ENCODE measurements at places on chromosomes 12 and 14.

GRCh38 chr12:23631786-23632377 lies 317.6 kb downstream of the SOX5 start:
- DNase-seq: no peak

- no peak for DNase-seq
Measured at GRCh38 chr12:61412201-61412600, 848.0 kb upstream of the USP15 start.

GRCh38 chr14:64880221-64881121 lies 764 bp upstream of the SPTB start:
- peak; percentile 50 for DNase-seq

- DNase-seq: no peak
Measured at GRCh38 chr14:22656226-22656625, 12.1 kb upstream of the OR6J1 start.

DNA sequence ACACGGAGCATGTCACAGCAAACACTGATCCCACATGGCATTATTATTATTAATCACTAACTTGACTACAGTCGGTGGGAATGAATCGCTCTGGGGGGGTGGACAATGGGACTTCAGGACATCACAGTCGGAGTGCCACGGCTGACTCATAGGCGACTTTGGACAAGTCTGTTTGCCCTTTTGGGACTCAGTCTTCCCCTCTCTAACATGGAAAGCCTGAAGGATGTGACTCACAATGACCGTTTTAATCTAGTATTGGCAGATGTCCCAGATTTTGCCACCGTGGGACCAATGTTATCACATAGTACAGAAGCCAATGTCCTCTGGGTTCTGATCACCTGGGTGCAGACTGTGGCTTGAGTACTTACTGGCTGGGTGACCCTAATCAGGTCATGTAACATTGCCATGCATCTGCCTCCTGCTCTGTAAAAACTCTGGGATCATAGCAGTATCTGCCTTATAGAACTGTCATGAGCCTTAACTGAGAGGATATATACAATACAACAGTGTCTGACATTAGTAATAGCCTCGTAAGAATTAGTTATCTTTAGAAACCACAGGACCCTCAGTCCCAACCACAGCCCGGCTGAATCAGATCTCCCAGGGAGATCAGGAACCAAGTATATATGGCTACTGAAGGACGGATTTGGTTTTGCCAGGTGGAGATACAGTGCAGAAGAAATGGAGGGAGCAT lies 362.6 kb downstream of the BCL11B start:
- no peak for DNase-seq

DNA sequence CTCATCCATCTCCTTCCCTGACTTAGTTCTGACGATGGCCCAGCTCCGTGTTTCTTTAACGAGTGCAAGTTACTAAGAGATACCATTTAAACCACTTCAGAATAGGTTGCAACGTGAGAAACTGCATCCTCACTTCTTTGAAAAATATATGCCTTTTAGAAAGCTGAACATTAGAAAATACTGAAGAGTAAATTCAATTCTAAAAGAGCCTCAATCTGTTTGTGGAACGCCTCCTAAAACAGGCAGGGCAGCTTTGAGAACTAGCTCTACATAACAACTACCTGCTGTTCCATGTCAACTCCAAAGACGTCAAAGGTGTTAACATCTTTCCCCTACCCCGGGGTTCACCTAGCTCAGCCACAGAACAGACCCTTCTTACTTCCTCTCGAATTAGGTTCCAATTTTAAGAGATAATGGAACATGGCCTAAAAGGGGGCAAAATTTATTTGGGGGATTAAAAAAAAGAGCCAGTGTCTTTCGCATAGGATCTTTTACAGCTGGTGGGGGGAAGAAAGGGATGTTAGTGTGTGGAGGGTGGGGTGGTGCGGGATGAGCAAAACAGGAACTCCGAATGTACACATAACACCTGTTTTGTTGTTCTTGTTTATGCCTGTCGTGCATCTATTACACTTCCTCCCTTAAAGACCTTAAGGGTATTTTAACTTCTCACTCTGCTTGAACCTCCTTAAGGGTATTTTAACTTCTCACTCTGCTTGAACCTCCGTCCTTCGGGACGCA lies 3.3 kb downstream of the BHLHE41 start:
- DNase-seq: no peak

GRCh38 chr12:125218952-125219351 lies 153.7 kb downstream of the AACS start:
- no peak for DNase-seq

Data from glutamatergic neuron (in vitro differentiated cells).